Activated effector memory CD4-positive, alpha-beta T cell treated with anti-CD3 and anti-CD28 coated beads, Interleukin-2, amount 50 U/mL, for 16 hours (primary cell): ENCODE measurements at places on chromosomes 1 and 21.

DNA sequence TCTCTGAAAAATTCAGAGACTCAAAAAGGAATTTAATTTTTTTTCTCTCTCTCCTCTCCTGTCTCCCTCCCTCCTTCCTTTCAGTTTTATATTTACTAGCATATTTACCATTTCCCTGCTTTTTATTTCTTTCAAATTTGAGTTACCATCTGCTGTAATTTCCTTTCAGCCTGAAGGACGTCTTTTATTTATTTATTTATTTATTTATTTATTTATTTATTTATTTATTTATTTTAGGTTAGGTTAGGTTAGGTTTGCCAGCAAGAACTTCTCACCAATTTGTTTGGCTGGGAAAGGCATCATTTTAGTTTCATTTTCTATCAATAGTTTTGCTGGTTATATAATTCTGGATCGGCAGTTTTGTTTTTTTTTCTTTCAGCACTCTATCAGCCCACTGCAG is 231.7 kb upstream of the ZRANB2 start:
- DNase-seq = no peak

- no peak for DNase-seq
Measured at GRCh38 chr1:64472805-64473204, 2.9 kb downstream of the CACHD1 start.

- no peak for DNase-seq
Measured at GRCh38 chr1:220834155-220834870, 44.9 kb upstream of the HLX start.

- DNase-seq = no peak
Measured at GRCh38 chr1:13735168-13735930, 35.4 kb downstream of the PRDM2 start.

DNA sequence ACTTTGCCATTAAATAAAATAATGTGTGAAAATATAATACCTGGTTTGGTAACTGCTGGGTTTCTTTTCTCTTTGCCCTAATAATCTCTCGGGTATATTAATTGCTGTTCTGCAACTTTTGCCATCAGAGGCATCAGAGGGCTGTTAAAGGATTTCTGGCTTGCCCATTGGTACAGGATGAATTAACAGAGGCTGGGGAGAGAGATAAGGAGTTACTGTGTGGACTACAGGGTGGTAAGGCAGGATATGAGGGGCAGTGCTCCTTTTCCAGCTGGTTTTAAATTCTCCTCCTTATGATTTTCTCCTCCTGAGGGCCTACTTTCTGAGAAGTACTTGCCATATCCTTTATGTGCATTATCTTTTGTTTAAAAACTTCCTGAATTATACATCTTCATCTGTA is 48.3 kb downstream of the FGGY start:
- no peak for DNase-seq

- no peak for DNase-seq
Measured at GRCh38 chr1:231134624-231135023, 27.2 kb upstream of the TRIM67 start.
